B cell (primary cell): ENCODE measurements at places on chromosomes 7 and 10. TPM values are rescaled to one million over a fixed set of nuclear protein-coding genes. Genes with fewer than 3 reads are reported as not detected.

COMMD3 gene
- 74.3 and 78.0 TPM in 2 replicates for total RNA-seq

PSTK gene
- 8.2 and 8.5 TPM in 2 replicates for total RNA-seq

AKR1C8 gene
- total RNA-seq, result not detected in 2 replicates

MEIG1 gene
- 0.69 TPM in 1 of 2 replicates, not detected in the other for total RNA-seq

NCF1 gene
- total RNA-seq, result 183 and 189 TPM in 2 replicates

LGI1 gene
- total RNA-seq, result not detected in 2 replicates

SPDYE9 gene
- not detected in 2 replicates for total RNA-seq

AQP1 gene
- total RNA-seq, result 0.10 TPM in 1 of 2 replicates, not detected in the other
